ENCODE measurements at places on chromosomes 7 and 10.

DNA sequence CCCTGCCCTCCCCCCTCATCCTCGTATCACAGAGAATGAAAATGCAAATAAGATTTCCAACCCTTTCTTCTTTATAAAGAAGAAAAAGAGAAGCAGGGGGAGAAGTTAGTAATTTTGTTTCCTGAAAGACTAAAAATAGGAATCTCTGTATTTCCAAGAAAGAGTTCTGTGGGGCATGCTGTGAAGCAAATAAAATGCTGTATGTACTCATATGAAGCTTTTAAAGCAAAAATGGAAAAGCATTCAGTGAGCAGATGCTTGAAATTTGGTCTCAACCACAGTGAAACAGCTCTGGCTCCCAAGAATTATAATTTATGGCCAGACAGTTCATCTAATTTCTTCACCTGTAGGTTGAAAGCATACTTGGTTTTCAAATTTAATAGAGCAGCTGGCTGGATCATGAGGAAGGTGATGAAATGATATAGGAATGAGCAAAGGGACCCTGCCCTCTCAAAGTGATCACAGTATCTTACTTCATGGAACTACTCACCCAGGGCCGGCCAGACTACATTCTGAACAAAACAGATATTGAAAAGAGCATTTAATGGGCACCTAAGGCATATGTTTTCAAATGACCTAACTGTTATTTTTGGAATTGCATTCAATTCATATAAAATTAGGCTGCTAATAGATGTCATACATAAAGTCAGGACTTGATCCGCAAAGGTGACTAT is 31.4 kb downstream of the SVIL start:
- no peak for DNase-seq

DNA sequence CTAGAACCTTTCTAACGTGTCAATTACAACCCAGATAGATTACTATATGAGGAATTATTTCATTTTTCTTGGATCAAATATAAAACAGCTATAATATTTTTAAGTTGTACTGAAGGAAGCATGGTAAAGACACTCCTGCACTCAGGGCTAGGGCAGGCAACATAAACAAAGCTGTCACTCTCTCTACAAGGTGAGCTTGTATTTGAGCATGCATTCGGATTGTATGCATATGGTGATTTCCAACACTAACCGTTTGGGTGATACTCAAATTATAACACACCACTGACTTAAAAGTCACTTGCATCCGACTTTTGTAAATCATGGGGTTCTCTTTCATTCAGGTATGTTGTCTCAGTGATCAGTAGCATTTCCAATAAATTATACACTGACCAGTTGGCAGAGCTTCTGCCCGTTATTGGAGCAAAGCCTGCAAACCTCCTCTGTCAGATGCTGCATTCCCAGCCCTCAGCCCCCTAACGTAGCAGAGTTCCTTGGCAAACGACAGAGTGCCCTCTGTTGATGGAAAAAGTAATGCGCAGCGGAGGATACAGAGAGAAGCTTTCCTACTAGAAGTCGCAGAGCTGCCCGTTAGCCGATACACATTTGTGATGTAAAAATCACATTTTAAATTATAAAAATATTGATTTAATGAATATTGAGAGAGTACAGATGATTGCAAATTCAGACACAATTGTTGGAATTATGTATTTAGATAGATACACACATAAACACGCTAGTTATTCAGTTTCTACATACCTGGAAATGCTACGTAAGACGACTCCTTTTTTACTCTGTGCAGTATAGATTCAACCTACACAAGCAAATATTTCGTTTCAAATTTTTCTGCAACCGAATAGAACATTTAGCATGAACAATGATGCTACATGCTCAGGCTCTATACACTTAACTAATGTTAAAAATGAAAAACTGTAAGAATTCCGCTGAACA is 173.9 kb upstream of the SP4 start:
- peak; percentile 61 for DNase-seq

- no peak for DNase-seq
Observed at GRCh38 chr10:103168438-103168837, 24.6 kb downstream of the NT5C2 start.

- DNase-seq: no peak
Observed at GRCh38 chr10:84196083-84196482, 1.7 kb downstream of the CDHR1 start.

DNA sequence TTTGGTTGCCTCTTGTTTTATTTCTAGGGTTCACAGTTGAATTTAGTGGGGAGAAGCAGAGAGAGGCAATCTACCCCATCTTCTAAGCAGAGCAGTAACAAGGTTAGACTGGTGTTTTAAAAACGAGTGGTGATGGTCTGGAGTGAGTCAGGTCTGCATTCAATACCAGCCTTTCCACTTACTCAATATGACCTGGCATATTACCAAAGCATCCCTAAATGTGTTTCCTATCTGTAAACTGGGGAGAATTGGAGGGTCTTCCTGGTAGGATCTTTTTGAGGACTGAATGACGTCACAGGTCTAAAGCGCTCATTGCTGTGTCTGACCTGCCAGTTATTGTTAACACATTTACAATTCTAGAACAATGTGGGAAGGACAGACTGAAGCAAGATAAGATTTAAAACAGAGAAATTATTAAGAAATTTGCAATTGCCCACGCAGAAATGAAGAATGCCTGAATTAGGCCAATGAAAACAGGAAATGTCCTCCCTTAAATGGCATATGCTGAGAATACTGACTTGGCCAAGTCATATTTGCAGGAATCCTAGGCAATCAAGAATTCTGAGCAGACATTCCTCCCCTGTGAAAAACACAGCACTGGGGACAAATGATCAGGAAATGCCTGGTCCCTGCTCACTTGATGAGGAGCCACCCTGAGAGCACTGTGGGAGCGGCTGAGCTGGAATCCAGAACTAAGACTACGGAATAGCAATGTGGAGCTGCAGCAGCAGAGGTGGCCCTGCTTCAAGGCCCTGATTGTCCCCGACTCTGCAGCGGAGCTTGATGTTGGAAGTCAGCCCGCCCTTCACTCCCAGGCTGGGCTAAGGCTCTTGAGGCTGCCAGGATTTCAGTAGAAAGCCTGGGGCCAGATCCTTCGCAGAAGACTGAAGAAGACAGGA is 184.5 kb upstream of the CXCL12 start:
- DNase-seq: peak; percentile 73

DNA sequence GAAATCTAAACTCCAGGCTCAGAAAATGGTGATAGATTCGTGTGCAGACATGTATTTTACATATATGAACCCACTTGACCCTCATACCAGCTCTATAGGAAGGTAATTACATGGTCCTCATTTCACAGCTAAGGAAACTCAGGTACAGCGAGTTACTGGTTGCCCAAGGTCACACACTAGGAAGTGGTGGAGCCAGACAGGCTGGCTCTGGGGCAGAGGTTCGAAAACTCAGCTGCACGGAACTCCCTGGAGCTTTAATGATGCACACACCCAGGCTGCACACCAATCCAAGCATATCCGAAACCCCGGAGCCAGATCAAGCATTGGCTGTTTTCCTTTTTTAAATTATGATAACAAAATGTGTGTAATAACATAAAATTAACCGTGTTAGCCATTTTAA is 172.4 kb downstream of the COBL start:
- no peak for DNase-seq

GRCh38 chr10:28984431-28984830 is 304.4 kb upstream of the LYZL1 start:
- peak; percentile 71 for DNase-seq

DNA sequence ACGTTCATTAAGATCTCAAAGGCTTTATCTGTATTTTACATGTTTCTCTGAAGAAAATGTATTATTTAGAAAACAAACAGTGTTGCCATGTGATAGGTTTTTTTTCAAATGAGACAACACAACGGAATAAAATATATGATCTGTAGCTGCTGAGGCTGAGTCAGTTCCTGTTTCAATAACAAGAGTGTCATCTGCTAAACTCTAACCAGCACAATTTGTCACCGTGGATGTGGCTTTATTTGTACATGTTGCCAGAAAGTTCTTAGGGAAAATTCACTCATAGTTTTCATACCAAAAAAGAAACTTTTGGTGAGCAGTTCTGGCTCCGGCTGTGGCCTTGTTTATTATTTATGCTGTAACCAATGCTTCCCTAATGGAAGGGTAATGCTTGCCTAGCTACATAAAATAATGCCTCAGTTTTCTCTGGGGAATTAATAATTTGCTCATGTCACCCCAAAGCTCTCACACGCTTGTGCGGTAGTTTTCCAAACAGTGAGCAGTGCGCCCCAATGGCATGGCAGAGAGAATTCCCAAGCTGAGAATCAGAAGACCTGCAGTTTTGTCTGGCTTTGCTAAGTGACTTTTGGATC is 20.3 kb upstream of the KLF6 start:
- peak; percentile 79 for DNase-seq

GRCh38 chr10:23293145-23293724 is 51.4 kb downstream of the C10orf67 start:
- no peak for DNase-seq

DNA sequence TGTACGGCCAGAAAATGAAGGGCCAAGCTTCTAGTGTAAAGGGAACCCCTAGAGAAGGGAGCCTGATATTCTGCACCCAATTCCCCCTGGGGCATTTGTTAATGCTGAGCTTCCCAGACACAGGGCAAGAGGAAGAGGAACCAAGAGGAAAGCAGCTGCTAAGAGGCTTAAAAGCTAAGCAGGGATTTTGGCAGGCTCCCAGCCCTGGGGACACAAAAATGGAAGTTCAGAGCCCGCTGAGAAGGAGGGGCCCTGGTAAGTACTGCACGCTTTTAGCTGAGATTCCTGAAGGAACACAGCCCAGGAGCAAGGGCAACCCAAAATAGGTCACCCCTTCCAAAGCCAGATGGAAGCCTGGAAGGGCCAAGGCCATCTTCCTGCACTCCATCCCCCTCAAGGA is 387.3 kb upstream of the MGMT start:
- no peak for DNase-seq

GRCh38 chr7:134515569-134516468 is 11.5 kb upstream of the AKR1B10 start:
- peak; percentile 88 for DNase-seq

DNA sequence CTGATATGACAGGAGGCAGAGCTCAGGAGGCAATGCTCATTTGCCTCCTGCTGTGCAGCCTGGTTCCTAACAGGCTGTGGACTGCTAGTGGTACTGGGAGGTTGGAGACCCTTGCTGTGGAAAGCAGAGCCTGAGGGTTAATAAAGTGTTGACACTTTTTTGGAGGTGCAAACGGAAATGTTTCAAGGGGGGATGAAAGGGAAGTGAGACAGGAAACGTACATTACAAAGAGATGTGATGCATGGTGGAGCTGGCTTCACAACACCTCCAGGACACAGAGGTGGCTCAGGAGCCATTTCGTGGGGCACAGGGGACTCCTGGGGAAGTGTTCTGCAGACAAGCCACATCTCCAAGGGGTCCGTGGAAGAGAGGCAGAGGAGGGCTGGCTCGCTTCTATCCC is 137.6 kb upstream of the SVIL start:
- DNase-seq: no peak

DNA sequence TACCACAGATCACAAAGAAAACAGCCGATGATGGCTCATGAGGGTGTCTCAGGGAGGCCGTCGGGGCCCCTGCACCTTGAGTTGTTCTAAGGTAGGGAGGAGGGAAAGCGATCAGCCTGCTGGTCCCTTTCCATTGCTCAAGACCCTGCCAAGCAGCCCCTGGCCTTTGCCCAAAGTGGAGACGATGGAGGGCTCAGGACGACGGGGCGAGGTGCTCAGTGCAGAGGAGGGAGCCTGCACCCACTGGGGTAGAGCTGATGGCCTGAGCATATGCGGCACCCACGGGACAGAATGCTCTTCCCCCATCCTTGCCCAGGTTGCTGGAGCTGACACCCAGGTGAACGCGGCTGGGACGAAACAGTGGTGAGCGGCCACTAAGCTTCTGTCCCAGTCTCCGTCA is 58.3 kb upstream of the FAM20C start:
- DNase-seq: no peak

All from kidney glomerular epithelial cell (primary cell).